ENCODE measurements at places on chromosomes 11 and 22. TPM values are rescaled to one million over a fixed set of nuclear protein-coding genes. Genes with fewer than 3 reads are reported as not detected.

NCR3LG1 gene
- 1.3 TPM for total RNA-seq

SYT12 gene
- 0.61 TPM for total RNA-seq

TRIM6 gene
- 4.3 TPM for total RNA-seq

LRRC4C gene
- 2.1 TPM for total RNA-seq

MIAT gene
- 5.3 TPM for total RNA-seq

IL18 gene
- 6.8 TPM for total RNA-seq

Data from uterus (tissue), 4 donors.